ENCODE measurements at places on chromosomes 3 and 15.

GRCh38 chr3:62184559-62184958 lies 188.8 kb downstream of the FEZF2 start:
- DNase-seq, result no peak

DNA sequence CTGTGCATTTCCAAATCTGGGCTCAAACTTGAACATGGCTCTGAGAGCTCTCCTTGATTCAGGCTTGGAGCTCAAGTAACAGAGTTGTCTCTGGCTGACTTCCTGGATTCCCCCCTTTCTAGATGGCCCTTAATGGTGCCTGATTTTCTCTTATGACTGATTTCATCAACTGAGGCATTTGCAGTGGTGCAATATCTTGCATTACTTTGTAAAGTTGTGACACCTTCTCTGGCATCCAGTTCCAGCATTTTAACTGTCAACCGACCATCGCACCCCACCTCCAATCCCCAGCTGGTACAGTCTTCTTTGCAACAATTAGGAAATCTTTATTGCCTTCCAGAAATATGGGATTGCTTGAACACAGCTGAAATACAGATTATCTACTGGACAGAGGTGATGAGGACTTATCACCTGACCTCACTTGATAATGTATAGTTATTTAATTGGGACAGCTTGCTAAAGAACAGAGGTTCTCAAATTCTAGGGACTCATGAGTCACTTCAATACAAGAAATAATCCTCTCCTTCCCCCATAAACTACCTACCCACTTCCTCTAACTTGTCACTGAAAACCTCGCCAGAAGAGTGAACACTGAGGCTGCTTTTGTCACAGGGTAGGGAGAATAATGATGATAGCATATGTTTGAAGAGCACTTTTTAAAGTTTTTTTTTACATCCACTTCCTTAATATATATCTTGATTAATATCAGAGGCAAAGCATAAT lies 41.8 kb downstream of the FILIP1L start:
- DNase-seq, result no peak

DNA sequence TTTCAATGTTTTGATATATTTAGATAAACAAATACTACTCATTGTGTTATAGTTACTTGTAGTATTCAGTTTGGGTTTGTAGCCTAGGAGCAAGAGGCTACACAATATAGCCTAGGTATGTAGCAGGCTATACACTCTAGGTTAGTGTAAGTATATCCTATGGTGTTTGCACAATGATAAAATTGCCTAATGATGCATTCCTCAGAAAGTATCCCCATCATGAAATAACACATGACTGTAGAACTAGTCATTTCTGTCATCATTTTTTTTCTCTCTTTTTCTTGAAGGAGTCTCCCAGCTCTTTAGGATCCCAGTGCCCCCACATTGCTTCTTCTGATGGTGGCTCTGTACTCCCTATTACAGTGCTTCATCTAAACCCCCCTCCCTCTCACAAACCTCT lies 157.7 kb upstream of the CADPS start:
- no peak for DNase-seq

- DNase-seq, result no peak
Observed at GRCh38 chr3:196163666-196164493, 47.3 kb downstream of the ZDHHC19 start.

GRCh38 chr3:96705895-96706294 lies 108.5 kb upstream of the EPHA6 start:
- no peak for DNase-seq

DNA sequence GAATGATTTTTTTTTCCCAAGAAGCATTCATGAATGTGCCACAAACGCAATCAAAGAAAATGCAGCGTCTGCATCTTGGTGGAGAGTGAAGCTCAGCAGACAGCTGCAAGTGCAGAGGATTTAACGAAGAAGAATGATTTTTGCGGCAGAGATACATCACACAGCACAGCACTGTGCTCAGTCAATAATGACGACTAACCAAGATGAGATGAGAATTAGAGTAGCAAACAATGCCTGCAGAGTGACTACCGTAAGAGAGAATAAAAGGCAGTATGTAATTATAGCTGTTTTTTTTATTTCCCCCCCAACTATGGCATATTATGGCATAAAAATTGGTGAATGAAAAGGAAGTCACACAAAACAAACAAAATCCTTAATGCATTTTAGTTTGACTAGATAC lies 218.0 kb upstream of the ROBO1 start:
- no peak for DNase-seq

DNA sequence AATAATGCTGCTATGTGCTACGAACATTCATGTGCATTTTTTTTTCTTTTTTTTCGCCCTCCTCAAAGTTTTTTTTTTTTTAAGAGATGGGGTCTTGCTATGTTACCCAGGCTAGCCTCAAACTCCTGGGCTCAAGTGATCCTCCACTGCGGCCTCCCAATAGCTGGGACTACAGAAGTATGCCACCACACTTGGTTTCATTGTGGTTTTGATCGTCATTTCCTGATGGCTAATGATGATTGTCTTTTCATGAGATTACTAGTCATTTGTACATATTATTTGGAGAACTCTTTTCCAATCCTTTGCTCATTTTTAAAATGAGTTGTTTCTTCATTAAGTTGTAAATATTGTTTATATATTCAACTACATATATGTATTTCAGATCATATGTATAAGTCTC lies 48.8 kb downstream of the FBXO22 start:
- DNase-seq, result no peak

DNA sequence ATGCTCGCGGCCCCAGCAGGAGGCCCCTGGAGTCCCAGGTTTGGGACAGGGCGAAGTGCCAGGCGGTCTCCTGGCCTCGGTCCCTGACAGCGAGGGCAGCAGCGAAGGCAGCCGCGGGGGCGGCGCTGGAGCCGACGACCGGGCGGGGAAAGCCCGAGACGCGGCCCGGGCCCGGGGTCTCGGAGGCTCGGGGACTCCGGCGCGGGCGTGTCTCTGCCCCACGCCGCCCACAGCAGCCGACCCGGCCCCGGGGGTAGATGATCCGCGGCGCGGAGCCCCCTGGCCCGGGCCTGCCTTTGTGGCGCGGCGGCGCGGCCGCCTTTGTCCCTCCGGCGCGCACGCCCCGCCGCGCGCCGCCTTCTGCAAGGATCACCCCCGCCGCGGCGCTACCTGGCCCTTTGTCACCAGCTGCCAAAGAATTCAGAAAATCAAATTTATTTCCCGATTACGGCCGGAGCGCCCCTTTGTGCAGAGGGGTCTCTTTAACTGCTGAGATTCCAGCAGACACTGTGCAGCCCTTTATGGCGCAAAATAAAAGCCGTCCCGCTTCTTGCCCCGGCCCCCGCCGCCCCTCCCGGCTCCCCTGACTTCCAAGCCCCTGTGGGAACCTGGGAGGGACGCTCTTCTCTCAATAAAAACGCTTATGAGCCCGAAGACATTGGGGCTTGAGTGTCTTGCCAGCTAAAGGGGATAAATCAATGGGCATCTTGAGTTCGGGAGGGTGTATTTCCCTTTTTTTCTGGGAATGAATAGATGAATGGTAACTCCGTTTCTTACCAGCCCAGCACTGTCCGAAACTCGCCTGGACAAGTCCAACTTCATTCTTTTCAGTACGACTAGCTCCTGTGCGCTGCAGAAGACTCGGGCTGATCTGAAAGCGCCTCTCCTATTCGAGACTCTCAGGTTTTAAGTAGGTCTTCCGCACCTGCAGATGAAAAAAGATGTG lies 68.4 kb downstream of the HES1 start:
- no peak for DNase-seq

GRCh38 chr3:105613120-105613519 lies 246.4 kb downstream of the ALCAM start:
- DNase-seq, result no peak

- no peak for DNase-seq
Observed at GRCh38 chr3:73547427-73548248, 77.1 kb downstream of the PDZRN3 start.

DNA sequence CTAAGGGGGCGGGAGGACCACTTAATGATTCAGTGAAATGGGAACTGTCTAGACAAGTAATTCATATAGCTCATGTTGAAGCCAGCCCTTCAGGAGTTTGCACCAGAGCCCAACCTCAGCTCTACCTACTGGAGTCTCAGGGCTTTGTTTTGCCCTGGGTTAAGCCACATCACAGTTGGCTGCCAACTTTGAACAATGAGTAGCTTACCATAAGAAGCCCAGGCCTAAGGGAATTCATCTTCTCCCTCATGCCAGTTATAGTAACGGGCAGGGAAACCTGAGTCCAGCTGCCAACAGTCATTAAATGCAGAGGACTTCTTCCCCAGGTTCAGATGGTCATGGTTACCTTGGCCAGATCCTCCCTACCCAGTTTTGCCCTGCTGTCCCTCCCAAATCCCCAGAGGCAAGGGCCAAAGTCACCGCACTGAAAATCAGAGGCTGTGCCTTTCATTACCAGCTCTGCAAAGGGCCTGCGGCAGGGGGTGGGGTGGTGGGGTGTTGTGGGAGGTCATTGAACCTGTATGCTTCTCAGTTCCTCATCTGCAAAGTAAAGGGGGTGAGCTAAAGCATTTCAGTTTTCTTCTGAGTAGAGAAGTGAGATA lies 302.2 kb upstream of the NR2E3 start:
- DNase-seq, result no peak

DNA sequence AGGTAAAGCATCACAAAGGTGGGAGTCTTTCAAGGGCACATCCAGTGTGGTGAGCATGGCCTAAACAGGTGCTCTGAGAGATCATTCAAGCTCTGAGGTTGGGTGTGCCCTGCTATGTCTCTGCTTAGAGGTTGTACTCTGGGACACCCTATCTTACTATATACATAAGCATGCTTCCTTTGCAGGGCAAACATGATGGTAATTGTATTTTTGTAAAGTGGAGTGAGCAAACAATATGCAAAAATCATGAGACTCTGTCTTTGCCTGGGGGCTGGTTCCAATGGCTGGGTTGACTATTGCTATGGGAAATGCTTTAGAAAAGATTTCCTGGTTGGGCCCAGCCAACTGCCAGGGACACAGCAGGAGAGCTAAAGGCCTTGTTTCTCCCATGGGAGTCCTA lies 315.1 kb upstream of the TLE3 start:
- no peak for DNase-seq

GRCh38 chr15:73956743-73957135 lies 30.5 kb downstream of the LOXL1 start:
- DNase-seq, result no peak

GRCh38 chr3:177179281-177180067 lies 17.8 kb downstream of the TBL1XR1 start:
- no peak for DNase-seq

DNA sequence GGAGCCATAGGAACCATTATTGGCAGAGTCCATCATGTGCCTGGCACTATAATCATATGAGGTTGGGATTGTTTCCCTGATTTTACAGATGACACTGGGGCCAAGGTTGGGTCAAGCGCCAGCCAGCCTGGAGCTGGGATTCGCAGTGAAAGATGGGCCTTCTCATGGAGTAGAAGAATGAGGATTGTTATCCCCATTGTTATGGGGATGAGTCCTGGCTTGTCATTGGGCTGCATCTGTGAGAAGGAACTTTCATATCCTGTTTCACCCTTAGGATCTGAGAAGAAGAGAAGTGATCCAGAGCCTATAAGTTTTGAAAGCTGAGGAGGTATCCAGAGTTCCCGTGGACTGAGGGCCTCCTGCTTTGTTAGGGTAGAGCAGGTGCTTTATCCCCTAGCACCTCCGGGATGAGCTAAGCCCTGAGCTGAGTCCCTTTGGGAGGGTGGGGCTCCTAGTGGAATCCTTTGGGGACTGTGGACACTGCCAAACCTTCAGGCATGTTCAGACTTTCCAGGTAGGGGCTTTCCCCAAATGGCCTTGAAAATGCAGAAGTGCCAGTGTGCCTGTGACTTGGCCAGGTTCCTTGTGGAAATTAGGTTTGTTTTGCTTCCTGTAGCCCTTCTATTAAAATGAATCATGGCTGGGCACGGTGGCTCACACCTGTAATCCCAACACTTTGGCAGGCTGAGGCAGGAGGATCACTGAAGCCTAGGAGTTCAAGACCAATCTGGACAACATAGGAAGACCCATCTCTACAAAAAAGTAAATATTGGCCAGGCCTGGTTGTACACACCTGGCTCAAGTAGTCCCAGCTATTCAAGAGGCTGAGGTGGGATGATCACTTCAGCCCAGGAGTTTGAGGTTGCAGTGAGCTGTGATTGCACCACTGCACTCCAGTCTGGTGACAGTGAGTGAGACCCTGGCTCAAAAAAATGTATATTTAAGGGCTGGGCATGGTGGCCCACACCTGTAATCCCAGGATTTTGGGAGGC lies 30.2 kb upstream of the BSN start:
- no peak for DNase-seq

Data from T-helper 1 cell (primary cell).